ENCODE measurements at places on chromosomes 3 and 15.

DNA sequence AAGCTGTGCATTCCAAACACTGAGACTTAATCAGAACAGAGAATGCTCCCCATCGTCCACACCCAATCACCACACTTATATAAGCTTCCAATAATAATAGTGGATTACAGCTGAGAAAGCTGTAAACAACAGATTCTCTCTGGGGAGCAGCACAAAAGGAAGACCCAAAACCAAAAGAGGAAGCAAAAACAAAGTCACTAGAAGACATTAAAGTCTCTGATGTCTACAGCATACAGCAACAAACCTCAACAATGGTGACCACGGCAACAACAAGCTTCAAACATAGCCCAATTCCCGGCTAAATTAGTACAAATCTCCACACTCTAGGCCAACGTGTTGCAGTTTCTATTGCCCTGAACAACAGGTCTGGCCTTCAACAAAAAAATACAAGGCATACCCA lies 37.7 kb downstream of the ZDHHC23 start:
- DNase-seq: no peak

GRCh38 chr3:188531210-188531609 lies 377.3 kb downstream of the LPP start:
- DNase-seq: no peak

GRCh38 chr15:61915640-61916039 lies 144.6 kb downstream of the VPS13C start:
- no peak for DNase-seq

DNA sequence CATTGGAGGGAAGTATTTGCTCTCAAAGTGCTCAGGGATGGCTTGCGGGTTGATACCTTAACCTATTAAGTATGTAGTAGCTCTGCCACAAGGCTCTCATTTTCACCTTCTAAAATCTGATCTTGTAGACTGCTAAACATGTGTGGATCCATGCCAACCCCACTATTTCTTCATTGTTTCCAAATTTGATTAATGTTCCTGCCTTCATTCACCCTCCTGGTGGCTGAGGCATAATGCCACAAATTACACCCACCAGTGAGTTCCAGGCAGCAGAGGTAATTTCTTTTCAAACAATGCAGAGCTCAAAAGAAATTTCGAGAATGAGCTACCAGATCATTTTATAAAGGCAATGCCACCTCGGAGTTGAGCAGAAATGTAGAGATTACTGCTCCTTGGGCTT lies 71.0 kb downstream of the EDEM1 start:
- no peak for DNase-seq

GRCh38 chr15:31158858-31159569 lies 57.5 kb upstream of the TRPM1 start:
- no peak for DNase-seq

GRCh38 chr3:80983753-80984152 lies 777.7 kb downstream of the GBE1 start:
- no peak for DNase-seq

DNA sequence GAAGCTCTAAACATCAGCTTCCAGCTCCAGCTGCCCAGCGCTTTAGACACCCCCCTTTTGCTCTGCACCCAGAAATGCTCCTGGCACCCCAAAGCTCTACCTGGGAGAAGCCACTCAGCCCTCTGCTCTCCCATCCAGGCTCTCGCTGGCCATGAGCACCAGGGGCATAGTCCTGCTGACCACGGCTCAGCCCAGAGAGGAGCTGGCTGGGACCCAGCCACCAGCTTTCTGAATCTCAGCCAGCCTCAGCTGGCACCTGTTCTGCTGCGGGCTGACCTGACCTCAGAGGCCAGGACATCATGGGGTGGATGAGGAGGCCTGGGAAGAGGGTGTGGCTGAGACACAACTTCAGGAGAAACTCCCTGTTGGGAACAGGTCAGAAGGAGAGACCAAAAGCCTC lies 8.6 kb downstream of the NTRK3 start:
- DNase-seq: no peak

- no peak for DNase-seq
Observed at GRCh38 chr15:83929619-83930018, 275.7 kb downstream of the ADAMTSL3 start.

- no peak for DNase-seq
Observed at GRCh38 chr3:111763001-111763471, 96.0 kb upstream of the PHLDB2 start.

DNA sequence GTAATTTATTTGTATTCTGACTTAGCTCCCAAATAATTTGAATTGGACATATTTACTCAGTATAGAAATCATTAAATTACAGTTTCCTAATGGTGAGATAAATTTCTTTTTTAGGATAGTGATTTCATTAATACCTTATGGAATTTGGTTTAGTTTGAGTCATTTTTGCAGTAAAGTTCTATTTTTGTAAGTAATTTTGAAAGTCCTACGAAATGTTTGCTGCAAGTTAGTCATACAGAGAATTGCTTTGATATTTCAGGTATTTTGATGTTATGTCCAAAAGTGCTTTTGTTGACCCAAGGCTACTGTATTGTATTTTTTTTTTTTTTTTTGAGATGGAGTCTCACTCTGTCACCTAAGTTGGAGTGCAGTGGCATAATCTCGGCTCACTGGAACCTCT lies 41.7 kb downstream of the TCF12 start:
- DNase-seq: no peak

GRCh38 chr3:43288366-43288765 lies 2.0 kb downstream of the SNRK start:
- no peak for DNase-seq

DNA sequence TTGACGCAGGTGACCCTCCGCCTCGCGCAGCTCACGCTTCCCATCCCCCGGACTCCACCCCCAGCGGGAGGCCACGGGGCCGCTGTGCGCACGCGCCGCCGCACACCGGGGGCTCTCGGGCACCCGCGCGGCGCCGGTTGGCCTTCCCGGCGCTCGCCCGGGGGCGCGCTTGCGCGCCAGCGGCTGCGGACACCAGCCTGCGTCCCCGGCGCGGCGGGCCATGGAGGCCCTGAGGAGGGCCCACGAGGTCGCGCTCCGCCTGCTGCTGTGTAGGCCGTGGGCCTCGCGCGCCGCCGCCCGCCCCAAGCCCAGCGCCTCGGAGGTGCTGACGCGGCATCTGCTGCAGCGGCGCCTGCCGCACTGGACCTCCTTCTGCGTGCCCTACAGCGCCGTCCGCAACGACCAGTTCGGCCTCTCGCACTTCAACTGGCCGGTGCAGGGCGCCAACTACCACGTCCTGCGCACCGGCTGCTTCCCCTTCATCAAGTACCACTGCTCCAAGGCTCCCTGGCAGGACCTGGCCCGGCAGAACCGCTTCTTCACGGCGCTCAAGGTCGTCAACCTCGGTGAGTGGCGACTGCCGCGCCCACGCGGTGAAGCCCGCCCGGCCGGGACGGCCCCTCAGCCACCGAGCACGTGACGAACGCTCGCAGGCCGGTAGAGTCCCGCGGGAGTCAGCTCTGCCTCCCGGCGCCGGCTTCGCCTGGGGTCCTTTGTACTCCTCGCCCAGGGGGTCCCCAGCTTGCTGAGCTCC lies at the start of gene C15orf61:
Gene C15orf61, plus strand, starts transcription at position 103 of the 754 bp plus-strand sequence. Its CDS starts 118 bp downstream, at position 221.
- DNase-seq: peak; percentile 70

DNA sequence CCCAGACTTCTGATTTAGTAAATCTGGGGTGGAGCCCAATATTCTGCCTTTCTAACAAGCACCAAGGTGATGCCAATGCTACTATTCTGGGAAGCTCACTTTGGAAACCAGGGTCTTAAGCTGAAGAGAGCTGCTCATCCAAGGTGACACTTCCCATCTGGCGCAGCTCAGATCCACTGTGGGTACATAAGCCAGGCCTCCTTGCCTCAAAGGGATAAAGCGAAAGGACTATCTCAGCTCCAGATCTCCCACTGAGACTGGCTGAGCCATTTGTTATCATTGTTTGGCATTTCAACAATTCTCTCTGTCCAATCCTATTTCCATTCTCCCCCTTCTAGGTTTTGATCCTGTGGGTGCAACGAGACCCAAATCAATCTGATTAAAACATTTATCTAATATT lies 323.8 kb downstream of the GBE1 start:
- DNase-seq: no peak

- no peak for DNase-seq
Observed at GRCh38 chr3:50124052-50124799, 30.9 kb upstream of the SEMA3F start.

- no peak for DNase-seq
Observed at GRCh38 chr15:53807501-53807900, 48.0 kb upstream of the WDR72 start.

GRCh38 chr3:159788291-159788690 lies 200.3 kb upstream of the IL12A start:
- DNase-seq: no peak

DNA sequence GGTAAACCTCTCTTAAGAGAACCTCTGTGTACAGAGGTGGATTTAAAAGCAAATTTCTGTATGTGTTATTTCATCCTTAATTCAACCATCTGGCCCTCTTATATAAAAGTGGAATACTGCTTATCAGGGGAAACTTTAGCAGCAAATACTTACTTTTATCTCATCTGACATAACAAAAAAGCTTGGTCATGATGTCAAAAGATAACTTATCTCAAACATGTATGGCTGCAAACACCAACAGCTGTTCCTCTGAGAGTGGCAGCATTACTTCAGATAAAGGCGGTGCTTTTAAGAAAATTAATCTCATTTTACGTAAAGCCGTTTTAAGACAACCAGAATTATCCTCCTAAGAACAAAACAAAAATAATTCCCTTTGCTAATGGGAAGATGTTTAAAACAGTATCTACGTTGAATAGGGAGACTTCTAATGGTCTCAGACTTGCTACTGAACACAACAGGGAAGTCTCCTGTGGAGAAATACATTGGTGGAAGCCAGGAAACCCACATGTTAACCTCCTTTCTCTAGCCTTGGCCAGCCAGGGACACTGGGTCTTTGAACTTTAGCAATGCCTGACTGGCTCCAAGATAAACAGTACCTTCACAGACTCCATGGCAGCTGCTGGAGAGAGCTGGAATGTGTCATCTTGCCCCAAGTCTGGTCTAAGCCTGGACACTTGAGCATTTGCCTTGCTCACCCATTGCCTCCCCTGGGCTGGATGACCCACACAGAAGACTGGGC lies 18.1 kb downstream of the ARRDC4 start:
- DNase-seq: no peak

DNA sequence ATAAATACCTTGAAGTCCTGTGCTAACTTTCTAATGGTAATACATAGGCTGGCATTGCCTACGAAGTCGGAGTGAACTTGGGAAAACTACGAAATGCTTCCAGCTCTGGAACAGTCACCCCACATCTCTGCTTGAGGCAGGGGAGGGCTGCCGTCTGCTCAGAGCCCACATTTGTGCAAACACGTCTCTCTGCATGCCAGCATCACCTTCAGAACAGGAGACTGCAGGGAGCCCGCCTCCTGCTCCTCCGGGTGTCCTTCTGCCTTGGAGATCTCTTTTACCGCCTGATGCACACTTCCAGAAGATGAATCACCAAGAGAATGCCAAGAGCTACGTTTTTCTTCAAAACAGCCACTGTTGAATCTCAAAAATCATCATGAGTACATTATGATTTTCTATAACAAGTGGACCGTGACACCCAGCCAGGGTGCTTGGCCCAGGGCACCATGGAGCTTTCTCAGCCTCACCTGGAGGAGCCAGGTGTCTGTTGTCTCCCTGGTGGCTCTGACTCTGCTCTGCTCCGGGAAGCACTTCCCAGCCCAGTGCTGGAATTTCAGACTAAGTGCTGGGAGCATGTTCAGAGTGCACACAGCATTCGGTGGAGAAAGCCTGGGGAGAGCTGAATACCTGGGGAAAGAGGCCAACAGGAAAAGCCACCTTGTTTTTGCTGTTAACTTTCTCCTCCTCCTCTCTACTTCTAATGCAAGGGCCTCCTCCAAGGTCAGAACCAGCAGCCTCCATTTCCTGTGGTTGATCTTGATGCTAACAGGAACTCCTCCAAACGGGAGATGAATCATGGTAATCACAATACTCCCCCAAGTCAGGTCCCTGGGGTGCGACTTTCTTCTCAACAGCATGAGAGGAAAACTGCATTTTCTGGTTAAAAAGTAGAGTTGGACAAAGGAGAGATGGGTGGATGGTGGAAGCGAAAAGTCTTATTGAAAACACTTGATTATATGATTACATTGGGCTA lies 467.7 kb downstream of the GABRG3 start:
- DNase-seq: no peak

- DNase-seq: no peak
Observed at GRCh38 chr3:100629421-100630127, 20.2 kb downstream of the ADGRG7 start.

GRCh38 chr3:173733029-173733652 lies 335.6 kb downstream of the NLGN1 start:
- no peak for DNase-seq

GRCh38 chr3:148319161-148319915 lies 378.4 kb upstream of the AGTR1 start:
- DNase-seq: no peak

- no peak for DNase-seq
Observed at GRCh38 chr3:170267793-170268192, 45.6 kb downstream of the PRKCI start.

GRCh38 chr3:22792533-22792932 lies 410.6 kb upstream of the UBE2E2 start:
- no peak for DNase-seq

- DNase-seq: no peak
Observed at GRCh38 chr3:162780313-162780712, 1283.7 kb downstream of the OTOL1 start.

DNA sequence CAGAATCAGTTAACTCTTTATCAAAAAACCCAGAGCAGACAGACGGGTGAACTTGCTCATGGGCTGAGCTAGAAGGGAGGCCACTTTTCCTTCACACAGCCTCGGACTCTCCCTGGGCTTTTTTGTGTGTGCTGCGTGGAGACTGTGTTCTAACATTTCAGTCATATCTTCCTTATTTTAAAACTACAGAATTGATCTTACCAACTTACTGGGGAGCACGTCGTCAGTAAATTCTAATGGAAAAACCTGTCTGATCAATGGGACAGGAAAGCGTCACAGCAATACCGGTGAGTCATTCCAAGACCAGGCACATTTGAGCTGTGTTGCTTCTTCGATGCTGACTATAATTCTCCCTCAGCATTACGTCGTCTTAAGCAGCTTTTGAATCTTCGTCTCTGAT lies 145.1 kb downstream of the LPP start:
- DNase-seq: no peak

- no peak for DNase-seq
Observed at GRCh38 chr3:57126244-57126643, 38.9 kb downstream of the IL17RD start.

DNA sequence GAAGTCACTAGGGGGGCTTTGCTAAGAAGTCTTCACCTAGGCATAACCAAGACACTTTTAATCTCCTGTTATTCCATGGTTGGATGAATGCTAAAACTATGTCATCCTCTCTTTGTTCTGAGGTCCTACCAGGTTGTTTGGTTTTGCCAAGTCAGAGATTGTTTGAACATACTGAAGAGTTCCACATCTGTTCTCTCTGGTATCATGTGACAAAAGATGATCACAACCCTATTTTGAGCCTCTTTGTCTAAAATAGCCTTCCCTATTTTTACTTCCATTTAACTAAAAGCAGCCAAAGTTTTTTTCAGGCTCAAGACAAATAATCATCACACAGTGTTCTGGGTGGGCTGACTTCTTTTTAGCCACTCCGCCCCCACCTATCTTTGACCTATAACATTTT lies 218.4 kb upstream of the LMCD1 start:
- no peak for DNase-seq
